Stimulated activated CD8-positive, alpha-beta memory T cell treated with anti-CD3 and anti-CD28 coated beads, Interleukin-2, amount 100 ng/mL, for 1 hour (primary cell): ENCODE measurements at places on chromosomes 7 and 10.

DNA sequence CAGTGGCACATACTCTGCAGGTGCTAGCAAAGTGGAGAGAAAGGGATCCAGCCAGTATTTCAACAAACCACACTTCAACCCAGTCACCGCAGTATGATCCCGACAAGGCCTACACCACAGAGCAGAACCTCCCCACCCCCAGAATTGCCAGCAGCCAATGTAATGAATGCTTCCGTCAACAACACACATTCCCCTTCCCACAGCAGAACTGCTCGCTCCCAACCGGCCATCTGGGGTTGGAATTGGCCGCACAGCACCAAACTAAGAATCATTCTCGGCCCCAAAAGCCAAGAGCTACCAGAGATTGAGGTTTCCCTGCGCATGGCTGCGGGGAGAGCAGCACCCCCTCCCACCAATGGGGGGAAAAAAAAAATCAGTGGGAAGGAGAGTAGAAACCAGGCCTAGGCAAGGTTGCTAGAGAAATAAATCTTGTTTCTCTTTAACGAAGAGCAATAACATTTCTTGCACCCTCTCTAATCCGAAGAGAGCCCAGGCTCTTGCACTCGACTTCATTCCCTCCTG, 1.1 kb downstream of the WASL start:
- DNase-seq = no peak

DNA sequence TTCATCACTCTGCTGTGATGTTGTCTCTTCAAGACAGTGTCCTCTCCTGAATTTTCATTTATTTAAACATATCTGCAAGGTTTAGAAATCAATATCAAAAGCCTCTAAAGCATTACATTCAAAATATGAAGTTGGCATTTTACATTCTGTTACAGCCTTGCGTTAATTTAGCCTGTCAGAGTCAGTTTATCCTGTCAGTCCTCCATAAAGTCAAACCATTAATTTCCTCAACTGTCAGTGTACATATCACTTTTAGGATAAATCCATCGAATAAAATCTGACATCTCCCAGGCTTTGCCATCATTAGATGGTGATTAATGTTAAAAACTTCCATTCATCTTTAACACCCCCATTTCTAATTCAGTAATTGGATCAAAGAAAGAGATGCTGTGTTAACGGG, 77.0 kb downstream of the NPY start:
- no peak for DNase-seq

DNA sequence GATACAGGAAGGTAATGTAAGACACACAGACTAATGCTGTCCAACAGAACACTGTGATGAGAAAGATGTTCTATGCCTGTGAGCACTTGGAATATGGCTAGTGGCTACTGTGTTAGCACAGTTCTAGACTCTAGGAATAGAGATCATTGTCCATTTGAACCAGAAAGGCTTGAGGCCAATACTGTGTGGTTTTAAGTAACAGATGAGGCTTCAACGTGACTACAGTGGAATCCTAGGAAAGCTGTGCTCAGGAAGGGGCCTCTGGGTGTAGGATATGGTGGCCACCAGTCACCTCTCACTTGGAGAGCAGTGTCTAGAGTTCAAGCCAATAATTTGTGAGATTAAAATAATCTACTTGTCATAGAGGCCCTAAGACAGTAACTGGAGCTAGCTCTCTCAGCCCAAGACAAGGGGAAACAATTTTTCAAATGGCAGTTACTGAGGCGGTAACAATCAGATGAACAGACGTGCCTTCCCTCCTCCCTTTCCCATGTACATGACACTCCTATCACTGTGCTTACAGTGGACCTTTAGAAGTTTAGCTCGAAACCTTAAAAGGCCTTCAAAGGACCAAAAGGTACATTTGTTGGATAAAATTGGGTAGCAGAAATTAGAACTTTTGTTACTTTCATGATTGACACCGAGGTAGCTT, 10.2 kb downstream of the ZDHHC16 start:
- DNase-seq = no peak

GRCh38 chr7:43249823-43250145, 137.3 kb downstream of the HECW1 start:
- DNase-seq = no peak

DNA sequence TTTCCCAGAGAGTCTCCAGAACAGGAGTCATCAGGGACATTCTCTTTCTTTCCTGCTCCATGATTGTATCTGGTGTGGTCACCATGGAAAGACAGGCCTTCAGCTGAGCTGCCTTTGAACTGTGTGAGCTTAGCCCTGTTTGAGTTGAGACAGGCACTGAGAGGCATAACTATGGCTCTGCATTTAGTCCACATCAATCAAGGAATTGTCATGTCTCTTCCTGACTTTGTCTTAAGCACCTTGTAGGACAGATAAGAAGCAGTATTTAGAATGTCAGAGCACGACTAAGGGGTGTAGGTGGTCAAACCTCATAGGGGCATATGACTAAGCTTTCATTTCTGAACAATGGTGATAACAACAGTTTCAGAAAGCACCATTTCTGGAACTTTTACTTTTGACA, 53.5 kb downstream of the EPDR1 start:
- DNase-seq = no peak

DNA sequence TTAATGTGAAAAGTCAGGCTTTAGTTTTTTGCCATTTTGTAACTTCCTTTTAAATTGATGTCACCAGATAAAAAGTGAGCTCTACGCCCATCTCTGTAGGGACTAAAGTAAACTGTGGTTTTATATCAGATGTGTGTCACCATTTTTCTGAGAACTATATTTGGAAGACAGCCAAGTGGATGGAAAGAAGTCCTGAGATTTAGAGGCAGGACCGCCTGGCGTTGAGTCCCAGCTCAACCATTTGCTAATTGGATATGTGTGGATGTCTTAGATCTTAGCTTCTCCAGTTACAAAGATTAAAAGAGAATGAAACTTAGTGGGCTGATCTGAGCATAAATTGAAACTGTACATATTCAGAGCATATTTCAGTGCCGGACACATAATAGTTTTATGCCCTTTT, 691.6 kb upstream of the CELF2 start:
- DNase-seq = no peak

DNA sequence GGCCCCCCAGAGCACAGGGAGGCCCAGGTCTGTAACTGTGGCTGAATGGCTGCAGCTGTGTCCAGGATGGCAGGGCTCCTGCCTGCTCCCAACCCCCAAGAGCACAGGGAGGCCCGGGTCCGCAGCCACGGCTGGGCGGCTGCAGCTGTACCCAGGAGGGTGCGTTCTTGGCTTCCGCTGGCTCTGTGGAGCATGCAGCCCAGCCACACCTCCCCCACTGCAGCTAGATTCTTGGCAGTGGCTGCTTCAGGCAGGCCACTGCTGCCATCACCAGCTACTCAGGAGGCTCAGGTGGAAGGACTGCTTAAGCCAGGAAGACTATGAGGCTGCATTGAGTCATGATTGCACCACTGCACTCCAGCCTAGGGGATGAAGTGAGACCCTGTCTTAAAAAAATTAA, 27.9 kb downstream of the C7orf25 start:
- DNase-seq = no peak

- DNase-seq = no peak
These were observed 190.2 kb downstream of the SORCS3 start for GRCh38 chr10:104831272-104831671.

- DNase-seq = no peak
These were observed 99.7 kb upstream of the FZD1 start for GRCh38 chr7:91164506-91164905.

DNA sequence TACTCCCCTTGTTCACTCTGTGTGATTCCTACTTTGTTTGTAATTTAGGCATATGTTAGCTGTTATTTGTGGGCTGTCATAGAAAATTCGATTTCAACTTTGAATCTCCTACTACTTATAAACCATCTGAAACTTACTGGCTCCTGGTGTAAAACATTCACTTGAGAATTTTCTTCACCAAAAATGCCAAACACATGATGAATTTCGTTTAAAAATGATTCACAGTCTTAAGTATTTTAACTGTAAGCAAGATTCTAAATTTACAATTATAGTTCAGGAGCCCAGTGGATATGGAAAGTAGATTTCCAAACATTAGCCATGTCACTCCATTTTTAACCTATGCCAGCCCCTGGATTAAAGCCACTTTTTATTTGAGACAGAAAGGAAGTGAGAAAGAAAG, 3.1 kb downstream of the CPED1 start:
- DNase-seq = no peak
